ENCODE measurements at places on chromosomes 7 and 10. TPM values are rescaled to one million over a fixed set of nuclear protein-coding genes. Genes with fewer than 3 reads are reported as not detected.

STOX1 gene
- total RNA-seq, result 3.2 TPM

GDF10 gene
- total RNA-seq, result 0.37 TPM

RGR gene
- total RNA-seq, result not detected

SLC29A4 gene
- total RNA-seq, result 4.6 TPM

VAX1 gene
- total RNA-seq, result not detected

ANKRD30A gene
- total RNA-seq, result not detected

NAT16 gene
- total RNA-seq, result not detected

NPC1L1 gene
- 0.11 TPM for total RNA-seq

FFAR4 gene
- 48.2 TPM for total RNA-seq

LIPM gene
- not detected for total RNA-seq

GRCh38 chr7:36820527-36821170 is 96.4 kb upstream of the AOAH start:
- DNase-seq, result no peak

DNA sequence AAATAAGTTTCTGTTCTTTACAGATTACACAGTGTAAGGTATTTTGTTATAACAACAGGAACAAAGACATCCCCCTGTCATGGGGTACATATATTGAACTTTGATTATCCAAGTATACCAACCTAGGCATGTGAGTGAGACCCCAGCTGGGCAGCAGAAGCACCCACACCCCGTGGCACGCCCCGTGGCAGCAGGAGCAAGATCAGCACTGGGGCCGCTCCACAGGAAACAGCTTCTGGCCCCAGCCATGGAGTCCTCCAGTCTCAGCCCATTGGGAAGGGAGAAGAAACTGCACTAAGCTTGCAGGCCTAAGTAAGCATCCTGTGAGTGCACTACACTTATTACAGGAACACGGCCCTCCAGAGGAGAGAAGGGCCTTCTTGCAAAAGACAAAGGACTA is 24.2 kb upstream of the TMEM72 start:
- no peak for DNase-seq

GRCh38 chr10:99560277-99561126 is 27.8 kb downstream of the NKX2-3 start:
- peak; percentile 75 for DNase-seq

DNA sequence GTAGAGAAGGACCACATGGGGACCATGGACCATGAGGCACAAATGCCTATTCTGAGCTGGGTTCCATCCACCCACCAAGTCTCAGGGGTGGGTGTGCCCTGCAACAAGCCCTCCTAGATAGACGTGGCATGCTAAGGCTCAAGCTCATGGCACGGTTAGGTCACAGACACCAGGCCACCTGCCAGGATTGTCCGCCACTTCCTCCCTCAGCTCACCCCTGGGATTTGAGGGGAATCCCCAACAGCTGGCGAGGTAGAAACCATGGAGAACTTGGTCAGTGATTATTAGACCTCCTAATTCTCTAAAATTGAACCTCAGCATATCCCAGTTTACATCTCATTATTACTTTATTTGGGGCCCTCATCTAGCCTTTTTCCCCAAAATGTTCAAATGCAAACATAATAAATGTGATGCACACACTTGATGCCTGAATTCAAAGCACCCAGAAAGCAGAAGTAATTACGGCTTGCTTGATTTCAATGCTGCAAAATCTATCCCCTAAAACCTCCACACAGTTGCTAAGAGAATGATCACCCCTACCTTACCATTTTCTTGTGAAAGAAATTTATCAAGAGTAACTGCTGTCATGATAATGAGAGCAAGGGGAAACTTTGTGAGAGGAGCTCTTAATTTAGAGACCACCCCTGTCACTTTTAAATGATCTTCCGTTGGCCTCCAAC is 366.6 kb upstream of the PFKP start:
- DNase-seq, result no peak

GRCh38 chr7:42381161-42381560 is 144.2 kb upstream of the GLI3 start:
- DNase-seq, result no peak

DNA sequence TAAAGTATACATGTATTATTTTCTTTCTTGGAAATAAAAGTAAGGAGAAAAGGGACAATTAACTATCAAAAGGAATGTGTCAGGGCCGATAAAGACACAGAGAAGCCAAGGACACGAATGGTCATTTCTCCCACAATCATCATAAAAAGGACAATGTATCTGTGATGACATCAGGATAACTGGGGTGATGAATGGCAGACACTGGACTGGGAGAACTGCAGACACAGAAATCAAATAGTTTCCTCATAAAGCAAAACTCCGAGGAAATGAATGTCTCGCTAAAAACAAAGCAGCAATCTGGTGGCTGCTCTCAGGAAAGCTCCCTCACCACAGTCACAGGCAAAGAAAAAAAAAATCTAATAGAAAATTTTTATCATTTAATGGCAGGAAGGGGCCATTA is 69.3 kb upstream of the NPY start:
- DNase-seq, result no peak

DNA sequence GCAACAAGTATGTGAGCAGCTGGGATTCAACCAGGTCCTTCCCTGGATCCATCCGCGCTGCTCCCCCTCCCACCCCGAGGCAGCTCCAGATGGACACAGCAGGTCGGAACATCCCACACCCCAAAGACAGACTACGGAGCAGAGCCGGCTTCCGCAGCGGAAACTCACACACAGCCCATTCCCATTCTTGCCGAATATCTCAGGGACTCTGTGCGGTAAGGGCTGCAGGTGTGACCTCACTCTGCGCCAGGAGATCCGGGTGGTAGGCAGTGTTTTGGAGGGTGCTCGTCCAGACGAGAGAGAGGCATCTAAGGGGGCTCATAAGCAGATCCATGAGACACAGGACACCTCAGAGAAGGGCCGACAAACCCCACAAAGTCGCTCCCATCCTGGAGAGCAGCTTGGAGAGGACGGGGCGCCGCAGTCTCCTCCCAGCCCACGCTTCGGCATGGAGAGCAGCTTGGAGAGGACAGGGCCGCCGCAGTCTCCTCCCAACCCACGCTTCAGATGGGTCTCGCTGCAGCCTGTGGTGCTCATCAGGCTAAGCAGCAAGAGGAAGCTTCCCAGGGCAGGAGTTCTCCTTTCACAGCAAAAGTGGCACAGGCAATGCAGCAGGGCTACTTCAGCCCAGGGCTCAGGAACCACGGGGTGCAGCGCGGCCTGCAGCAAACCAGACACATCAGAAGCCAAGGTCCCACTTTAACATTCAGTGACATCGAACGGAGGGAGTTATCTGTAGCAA is 179.9 kb downstream of the DIP2C start:
- no peak for DNase-seq

GRCh38 chr10:82310839-82311238 is 435.8 kb downstream of the NRG3 start:
- DNase-seq, result no peak

GRCh38 chr7:1053002-1053411 is 8.7 kb downstream of the GPR146 start:
- DNase-seq, result no peak

DNA sequence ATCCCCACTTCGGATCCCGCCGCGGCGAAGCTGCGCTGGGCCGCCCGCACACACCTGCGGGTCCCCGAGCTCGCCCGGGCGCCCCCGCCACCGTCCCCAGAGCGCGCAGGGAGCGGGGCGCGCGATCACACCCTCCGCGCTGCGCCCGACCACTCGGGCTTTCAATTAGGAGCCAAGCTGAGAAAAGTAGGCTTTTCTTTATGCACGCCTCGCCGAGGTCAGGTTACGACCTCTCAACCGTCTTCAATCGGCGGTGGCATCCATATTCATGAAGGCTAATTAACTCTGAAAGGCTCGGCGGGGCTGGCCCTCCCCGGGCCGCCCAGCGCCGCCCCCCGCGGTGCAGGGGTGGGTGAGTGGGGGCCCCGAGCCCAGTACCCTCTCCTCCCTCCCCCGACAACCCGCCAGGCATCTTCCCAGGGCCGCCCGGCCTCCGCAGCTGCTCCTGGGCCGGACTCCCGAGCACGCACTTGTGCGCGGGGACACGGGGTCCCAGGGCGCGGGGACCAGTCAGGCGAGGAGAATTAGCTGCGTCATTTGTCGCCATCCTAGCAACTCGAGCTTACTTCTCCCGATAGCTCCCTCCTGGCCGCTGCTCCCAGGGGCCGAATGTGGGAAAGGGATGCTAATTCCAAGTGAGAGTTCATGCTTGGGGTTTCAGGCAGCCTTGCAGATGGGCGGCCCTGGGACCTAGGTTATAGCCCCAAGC is 155.5 kb upstream of the LYZL2 start:
- DNase-seq, result peak; percentile 44

DNA sequence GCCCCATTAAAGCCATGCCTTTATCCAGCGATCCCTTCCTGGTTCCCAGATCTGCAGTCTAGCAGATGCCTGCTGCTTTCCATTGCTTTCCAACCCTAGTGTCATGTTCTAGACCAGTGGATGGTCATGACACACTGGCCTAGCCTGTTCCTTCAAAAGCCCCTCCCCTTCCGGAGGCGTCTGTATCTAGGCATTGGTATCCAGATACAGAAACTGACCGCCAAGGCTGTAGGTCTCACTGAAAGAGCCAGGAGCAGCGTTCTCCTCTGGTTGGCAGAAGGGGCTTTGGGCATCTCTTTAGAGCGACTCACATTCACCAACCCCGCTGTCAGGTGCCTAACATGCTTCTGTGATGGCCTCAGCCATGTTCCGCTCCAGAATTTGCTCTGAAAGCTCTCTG is 22.6 kb downstream of the JCAD start:
- no peak for DNase-seq

DNA sequence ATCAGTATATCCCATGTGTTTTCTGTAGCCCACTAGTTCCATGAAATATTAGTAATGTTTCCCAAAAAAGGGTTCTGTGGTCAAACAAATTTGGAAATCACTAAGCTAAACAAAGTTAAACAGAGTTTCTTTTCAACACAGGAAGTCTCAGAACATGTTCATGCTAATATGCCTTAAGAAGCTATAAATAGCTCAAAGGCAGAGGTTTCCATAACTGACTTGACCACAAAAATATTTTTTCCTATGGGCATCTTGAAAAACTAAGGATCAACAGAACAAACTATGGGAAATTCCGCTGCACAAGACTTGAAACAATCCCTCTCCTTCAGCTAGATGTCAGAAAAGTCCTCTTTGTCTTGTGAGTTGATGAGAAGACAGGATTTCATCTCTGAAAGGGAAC is 59.7 kb downstream of the SEM1 start:
- DNase-seq, result no peak

GRCh38 chr7:58086871-58087535 is 637.0 kb downstream of the ZNF716 start:
- DNase-seq, result no peak

DNA sequence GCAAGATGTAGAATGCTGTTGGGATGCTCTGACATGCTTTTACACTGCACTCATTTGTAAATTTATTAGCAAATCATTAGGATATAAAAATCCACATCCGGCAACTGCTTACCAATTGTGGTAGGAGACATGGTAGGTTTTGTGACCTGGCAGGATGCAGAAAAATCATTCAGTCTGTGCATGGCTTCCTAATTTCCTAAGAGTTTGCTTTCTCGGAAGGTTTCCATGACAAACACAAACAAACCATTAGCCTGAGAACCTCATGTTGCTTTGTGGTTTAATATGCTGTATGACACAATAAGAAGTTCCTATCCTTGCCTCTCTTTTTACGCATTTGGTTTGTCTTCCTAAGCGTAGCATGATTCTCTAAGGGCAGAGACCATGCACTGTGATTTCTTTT is 14.7 kb upstream of the LMBR1 start:
- no peak for DNase-seq

DNA sequence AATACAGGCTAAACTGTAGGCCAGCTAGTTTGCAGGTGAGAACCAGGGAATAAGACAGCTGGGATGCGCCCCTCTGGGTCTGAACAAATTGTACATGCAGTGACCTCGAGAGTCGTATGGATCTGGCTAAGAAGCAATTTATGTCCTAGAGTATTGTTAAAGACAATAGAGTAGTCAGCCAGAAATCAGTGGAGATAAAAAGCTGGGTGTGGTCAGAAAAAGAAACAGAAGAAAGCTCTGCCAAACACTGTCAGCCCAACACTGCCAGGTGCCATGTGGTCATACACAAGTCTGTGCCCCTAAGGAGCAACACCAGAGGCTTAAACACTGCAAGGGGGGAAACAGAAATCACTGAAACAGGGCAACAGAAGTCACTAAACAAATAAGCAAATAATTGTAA is 62.2 kb downstream of the CNOT4 start:
- no peak for DNase-seq

GRCh38 chr10:24128066-24128730 is 80.7 kb upstream of the KIAA1217 start:
- no peak for DNase-seq

DNA sequence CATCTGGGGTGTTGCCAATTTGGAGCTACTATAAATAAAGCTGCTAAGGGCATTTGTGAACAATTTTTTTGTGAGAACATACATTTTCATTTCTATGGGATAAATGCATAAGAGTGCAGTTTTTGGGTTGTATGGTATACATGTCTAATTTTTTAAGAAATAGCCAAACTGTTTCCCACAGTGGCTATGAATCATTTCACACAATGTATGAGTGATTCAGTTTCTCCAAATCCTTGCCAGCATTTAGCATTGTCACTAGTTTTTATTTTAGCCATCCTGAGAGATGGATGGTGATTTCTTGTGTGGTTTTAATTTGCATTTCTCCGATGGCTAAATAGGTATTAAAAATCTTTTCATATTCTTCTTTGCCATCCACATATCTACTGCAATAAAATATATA is 105.3 kb downstream of the AMPH start:
- no peak for DNase-seq

DNA sequence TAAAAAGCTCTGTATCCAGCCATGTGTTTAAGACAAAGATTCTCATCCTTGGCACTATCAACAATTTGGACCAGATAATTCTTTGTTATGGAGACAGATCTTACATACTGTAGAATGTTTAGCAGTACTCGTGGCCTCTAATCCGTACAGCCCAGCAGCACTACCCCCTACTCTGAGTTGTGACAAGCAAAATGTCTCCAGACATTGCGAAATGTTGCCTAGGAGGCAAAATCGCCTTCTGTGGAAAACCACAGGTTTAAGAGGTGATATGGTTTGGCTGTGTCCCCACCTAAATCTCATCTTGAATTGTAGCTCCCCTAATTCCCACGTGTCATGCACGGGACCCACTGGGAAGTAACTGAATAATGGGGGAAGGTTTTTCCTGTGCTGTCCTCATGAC is 186.7 kb downstream of the CHCHD3 start:
- no peak for DNase-seq

DNA sequence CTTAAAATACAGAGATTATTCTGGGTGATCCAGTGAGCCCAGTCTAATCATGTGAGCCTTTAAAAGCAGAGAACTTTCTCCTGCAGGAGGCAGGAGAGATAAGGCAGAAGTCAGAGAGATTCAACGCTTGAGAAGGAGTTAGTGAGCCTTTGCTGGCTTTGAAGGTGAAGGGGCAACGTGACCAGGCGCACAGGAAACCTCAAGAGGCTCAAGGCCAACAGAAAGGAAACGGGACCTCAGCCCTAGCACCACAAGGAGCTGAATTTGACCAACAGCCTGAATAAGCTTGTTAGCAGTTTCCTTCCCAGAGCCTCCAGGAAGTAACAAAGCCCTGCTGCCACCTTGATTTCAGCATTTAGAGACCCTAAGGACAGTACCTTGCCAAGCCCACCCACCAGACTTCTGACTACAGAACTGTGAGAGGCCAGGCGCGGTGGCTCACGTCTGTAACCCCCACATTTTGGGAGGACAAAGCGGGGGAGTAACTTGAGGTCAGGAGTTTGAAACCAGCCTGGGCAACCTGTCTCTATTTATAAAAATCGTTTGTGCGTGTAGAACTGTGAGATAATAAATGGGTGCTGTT is 87.3 kb upstream of the KAT6B start:
- DNase-seq, result peak; percentile 22

GRCh38 chr10:102814873-102815661 is 22.1 kb downstream of the CYP17A1 start:
- DNase-seq, result no peak

GRCh38 chr10:6445671-6446316 is 134.3 kb downstream of the PRKCQ start:
- DNase-seq, result peak; percentile 56

Measured in colonic mucosa (tissue), 4 donors.